SK-N-SH (cell line): ENCODE measurements at places on chromosomes 13 and 19. TPM values are rescaled to one million over a fixed set of nuclear protein-coding genes. Genes with fewer than 3 reads are reported as not detected.

DNA sequence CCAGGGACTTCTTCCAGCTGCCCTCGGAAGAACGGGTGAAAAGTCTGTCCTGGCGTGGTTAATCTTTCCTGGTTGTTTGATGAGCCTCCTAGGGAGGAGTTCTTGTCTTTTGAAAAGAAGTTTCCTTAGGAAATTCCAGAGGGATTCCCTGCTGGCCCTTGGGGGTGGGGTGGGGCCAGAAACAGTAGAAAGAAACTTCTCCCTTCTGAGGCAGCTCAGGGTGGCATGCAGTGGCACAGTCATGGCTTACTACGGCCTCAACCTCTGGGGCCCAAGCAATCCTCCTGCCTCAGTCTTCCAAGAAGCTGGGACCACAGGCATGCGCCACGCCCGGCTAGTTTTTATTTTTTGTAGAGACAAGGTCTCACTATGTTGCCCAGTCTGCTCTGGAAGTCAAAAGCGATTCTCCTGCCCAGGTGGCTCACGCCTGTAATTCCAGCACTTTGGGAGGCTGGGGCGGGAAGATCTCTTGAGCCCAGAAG, 1.5 kb downstream of the ZNF101 start:
- no peak overlapping the region for H3K4me3 ChIP-seq
- H3K4me1 ChIP-seq, result no peaks in the 10 kb centered on the region
- no peak overlapping the region for H3K27ac ChIP-seq

GRCh38 chr19:15811476-15811875, 4.0 kb downstream of the OR10H1 start:
- H3K36me3 ChIP-seq, result no peaks in the 10 kb centered on the region
- no peaks in the 10 kb centered on the region for H3K4me1 ChIP-seq
- no peak overlapping the region for H3K27ac ChIP-seq
- no peak for DNase-seq

DNA sequence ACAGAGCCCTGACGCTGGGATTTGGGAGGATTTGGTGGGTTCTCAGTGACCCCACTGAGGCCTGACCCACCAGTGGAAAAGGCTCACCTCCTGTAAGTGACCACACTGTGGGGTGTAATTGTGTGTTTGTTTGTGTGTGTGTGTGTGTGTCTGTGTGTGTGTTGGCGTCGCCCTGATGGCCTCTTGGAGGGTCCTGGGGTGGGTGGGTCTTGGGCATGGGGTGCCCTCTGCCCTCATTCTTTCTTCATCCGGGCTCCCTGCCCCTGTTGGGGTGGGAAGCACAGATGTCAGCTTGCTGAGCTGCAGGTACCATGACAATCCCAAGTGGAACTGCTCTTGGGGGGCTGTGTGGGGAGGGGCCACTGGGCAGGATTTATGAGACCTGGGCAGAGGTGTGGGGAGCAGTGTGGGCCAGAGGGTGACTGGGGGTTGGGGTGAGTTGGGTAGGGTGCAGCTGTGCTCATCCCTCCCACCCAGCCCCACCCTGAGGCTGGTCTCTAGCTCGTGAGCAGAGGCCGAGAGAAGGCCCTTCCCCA, 22.8 kb downstream of the WTIP start:
- H3K36me3 ChIP-seq, result no peaks in the 10 kb centered on the region
- no peak overlapping the region for H3K27ac ChIP-seq
- no peak overlapping the region for H3K4me3 ChIP-seq
- H3K27me3 ChIP-seq, result no peaks in the 10 kb centered on the region
- H3K4me1 ChIP-seq, result no peaks in the 10 kb centered on the region; the same call in 1 of the 2 replicates
- no peak for DNase-seq

DNA sequence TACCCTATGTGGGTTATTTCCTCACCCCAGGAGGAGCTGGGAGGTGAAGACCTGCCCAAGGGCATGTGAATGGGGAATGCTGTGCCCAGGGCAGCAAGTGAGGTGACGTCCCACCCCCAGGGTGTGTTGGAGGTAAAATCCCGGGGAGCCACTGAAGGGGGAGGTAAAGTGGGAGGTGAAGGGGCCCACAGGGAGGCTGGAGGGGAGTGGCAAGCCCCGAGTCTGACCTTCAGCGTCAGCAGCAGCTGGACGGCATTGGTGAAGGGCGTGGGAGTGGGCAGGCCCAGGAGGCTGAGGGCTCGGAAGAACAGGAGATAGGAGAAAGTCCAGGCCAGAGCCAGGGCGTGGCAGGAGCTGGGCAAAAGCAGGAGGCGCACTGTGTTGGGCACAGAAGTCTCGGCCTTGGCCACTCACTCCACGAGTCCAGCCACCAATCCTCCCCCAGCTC, 2.4 kb downstream of the MBOAT7 start:
- peaks cover 11% of the 10 kb centered on the region; the same call in 1 of the 2 replicates for H3K4me1 ChIP-seq
- no peak overlapping the region for H3K4me3 ChIP-seq
- peaks cover 23% of the 10 kb centered on the region; the same call in 1 of the 2 replicates for H3K36me3 ChIP-seq
- no peak for DNase-seq
- H3K27ac ChIP-seq, result no peak overlapping the region
- H3K27me3 ChIP-seq, result no peaks in the 10 kb centered on the region

Gene THSD1
- polyA plus RNA-seq, result 8.9 and 10.1 TPM in 2 replicates
